ENCODE measurements at places on chromosomes 13 and 19.

- DNase-seq, result peak; percentile 42
Measured at GRCh38 chr19:18789883-18790565, 1.1 kb downstream of the COMP start.

DNA sequence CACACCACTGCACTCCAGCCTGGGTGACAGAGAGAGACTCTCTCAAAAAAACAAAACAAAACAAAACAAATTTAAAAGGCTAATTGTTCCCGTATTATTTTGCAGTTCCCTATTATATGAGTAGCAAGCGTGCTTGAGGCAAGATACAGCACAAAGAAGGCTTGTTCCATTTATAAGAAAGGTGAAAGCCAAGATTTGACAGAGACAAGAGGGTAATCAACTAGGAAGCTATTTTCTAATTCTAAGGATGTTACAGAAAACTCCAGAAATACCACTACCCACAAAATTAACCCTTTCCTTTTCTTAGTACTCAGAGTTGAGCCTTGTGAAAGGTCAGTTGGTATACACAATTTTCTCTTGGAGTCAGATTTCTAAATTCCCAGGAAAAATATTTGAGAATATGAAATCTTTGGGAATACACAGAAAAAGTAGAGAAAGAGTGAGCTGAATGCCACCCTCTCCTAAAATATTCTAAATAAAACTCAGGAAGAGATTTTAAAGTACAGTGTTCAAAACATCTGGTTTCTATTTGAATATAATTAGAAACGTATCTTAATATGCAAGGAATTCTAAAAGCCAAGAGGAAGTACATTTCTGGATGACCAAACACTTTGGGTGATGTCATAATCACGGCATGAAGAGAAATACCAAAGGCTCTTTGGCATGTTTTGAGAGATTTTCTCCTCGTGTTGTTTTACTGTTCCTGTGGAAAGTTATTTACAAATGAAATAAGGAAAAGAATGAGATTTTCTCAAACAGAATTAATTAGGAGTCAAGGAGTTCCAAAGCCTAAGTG lies 63.0 kb upstream of the FLT1 start:
- no peak for DNase-seq

GRCh38 chr13:111661776-111662175 lies 341.3 kb downstream of the TEX29 start:
- no peak for DNase-seq

DNA sequence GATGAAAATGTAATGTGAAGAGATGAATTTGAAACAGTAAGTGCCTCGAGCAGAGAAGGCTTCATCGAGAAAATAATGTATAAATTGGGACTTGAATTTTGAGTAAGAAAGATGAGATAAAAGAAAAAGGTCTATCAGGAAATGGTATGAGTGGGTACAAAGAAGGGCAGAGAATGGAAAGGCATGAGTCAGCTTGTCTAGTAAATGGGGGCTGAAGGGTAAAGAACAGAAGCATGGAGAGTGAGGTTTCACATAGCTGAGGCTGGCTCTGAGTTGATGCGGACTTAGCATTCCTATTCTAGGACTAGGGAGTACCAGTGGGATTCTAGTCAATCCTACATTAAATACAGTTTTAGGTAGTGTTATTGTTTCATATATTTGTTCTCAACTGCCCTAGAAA lies 85.8 kb downstream of the ZC3H13 start:
- DNase-seq, result no peak

DNA sequence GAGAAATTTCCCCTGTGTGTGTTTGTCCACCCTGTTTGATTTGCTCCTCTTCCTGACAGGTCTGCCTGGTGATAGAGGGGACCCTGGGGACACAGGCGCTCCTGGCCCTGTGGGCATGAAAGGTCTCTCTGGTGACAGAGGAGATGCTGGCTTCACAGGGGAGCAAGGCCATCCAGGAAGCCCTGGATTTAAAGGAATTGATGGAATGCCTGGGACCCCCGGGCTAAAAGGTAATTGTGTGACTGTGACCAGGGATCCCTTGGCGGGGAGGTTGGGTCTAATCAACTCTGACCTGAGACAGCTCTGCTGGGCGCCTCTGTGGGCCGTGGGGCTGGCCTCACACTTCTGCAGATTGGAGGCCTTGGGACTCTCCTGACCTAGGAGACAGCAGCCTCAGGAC lies 81.4 kb downstream of the RAB20 start:
- no peak for DNase-seq

GRCh38 chr13:30721936-30722335 lies 13.4 kb upstream of the ALOX5AP start:
- no peak for DNase-seq

DNA sequence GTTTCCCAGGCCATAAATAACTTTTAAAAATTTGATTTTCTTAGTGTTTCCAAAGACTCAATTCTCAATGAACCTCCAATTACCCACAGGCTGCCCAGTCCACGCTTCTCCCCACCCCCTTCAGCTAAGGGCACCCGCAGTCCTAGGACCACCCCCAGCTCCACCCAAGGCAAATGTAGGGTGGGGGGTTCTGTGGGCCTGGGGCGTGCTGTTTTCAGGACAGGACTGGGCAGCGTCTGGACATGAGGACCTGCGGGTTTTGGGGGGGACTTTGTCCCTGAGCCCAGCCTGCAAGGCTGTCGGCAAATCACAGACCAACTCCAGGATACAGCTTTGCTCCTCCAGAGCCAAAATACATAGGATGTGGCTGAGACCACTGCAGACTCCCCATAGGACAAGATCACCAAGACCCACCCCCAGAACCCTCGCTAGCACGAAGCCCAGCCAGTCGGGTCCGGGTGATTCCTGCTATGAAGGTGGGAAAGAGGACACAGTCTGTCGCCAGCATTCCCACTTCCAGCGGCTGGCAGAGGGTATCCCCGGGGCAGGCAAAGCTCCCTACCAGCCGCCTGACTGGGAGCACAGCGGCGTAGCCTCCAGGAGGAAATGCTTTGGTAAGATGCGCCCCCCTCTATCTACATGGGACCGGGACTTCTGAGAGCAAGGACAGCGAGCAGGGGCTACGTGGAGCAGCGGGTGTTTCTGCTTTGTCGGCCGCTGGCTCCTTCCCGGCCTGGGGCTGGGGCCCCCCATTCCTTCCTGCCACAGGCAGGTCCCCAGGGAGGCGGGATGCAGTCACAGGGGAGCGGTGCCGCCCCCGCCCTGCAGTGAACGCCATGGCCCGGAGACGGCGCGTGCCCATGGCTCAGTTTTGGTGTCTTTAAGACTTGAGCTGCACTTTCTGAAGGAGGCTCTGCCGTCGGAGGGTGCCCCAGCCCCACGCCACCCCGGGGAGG lies 1.6 kb upstream of the TIMM13 start:
- no peak for DNase-seq

GRCh38 chr13:35480346-35480745 lies 3.9 kb upstream of the MAB21L1 start:
- no peak for DNase-seq

GRCh38 chr13:50732712-50733111 lies 110.8 kb downstream of the DLEU7 start:
- DNase-seq, result no peak

- DNase-seq, result peak; percentile 64
Measured at GRCh38 chr19:45117167-45117594, 24.2 kb downstream of the PPP1R37 start.

DNA sequence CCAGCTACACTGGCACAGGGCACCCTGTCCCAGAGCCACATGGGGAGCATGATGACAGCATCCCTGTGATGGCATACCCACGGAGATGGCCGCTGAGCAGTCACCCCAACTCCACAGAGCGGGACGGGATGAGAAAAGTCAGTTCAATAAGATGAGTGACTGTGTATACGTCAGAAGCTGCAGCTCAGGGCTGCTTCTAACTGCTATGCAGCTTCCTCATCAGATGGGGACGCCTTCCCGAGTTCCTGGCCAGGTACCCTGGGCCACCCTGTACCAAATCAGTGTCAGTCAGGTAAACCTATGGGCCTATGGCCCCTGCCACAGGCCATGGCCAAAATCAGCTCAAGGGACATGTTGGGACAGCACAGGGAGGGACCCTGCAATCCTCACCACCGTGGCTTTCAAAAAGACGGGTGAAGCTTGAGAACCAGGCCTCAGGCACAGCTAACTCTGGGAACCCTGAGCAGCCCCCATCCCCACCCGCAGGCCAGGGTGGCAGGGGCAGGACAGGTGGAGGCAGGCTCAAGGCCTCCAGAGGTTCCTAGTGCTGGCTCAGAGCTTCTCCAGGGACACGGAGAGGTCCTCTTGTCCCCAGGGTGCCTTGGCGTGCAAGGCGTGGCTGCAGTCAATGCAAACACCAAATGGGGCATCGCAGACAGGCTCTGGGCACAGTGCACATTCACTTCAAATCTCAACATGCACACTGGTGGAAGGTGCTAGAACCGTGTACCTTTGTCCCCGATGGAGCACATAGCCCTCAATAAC lies 122.4 kb downstream of the TUBA3C start:
- DNase-seq, result no peak

DNA sequence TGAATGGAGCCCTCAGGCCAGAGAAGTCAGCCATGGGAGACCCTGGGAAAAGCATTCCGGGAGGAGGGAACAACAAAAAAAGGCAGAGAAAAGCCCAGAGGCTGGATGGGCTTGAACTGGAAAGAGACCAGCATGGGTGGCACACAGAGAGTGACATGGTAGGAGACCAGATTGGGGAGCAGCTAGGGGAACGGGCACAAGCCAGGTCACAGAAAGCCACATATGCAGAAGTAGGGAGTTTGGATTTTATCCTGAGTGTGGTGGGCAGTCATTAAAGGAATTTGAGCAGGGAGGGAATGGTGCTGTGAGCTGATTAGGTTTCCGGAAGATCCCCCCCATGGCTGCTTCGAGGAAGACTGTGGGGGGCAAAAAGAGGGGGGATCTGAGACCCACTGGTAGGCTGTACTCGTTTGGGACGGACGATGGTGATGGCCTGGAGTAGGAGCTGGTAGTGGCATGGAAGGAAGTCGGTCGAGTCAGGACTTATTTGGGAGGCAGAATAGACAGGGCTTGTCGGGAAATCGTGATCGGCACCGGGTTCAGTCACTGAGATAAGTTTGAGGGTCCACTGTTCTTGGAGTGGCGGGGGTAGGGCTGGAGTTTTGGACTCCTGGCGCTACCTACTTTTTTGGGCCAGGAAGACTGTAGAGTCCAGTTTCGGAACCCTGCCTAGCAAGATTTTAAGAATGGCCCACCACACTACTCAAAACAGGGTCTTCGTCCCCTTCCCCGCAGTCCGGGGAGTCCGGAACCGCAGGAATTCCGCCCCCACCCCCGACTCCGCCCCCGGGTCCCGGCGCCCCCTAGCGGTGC lies 949 bp downstream of the SERTAD1 start:
- DNase-seq, result no peak

DNA sequence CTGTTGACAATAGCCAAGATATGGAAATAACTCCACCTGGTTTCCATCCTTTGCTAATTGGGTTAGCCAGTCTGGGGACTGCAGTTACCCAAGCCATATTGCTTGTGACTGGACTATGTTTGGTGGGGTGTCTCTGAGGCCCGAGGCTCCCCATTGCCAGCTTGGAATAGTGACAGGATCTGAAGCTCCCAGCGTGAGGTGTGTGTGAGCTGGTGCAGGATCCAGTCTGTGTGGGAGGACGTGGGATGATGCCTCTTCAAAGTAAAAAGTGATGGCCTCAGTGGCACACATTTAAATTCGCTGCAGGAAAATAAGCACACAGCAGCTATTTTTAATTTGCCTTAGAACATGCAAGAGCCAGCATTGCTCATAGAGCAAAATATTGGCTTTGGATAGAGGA lies 75.0 kb downstream of the TEX26 start:
- DNase-seq, result no peak

- DNase-seq, result no peak
Measured at GRCh38 chr13:40261336-40261735, 405.1 kb downstream of the FOXO1 start.

DNA sequence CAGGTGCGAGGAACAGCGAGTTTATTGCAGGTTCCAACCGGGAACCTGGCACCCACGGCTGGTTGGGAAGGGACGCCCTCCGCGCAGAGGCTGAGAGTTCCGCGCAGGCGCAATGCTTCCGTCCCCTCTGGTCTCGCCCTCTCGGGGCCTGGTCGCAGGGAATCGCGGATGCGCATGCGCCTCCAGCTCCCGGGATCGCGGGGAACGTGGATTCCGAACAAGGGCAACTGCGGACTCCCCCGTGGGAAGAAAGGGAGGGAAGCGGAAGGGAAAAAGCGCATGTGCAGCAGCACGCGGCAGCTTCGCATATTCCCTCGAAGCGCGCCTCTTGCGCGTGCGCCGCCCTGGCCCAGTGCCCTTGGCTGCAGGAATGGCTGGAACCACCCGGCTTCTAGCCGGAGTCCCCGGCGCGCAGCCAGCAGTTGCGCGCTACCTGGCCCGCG lies 1.1 kb downstream of the TSSK6 start:
- no peak for DNase-seq

DNA sequence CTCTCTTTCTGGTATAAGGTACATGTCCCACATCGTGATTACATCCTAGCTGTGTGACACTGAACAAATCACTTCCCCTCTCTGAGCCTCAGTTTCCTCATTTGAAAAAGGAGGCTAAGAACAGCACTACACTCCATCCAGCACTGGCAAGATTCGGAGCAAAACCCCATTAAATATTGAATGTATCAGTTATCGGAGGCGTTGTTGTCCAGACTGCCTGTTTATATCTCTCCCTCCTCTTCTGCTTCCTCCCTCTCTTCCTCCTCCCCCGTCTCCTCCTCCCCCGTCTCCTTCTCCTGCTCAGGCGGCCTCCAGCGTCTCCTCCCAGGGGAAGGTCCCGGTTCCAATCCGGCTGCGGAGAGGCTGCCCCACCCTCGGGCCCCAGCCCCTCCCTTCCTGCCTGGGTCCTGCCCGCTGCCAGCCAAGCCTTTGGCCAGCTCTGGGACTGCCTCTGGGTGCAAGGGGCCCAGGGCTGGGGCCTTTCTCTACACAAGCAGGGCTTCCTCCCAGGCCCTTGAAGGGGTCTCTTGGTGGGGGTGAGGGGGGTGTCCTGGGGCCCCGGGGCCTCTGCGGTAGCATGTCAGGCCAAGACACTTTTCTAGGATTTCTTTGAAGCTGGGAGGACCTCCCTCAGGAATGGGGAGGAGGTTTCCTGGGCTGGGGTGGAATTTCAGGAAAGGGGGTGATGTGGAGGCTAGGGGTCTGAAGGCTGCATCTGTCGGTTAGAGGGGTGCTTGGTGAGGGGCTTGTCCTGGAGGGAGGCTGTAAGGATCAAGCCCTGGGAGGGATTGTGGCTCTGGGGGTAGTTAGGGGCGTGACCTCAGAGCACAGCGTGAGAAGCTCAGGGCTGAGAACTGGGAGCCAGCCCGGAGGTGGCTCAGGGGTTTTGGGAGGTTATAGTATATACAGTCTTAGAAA lies 1.9 kb downstream of the RRAS start:
- DNase-seq, result no peak

DNA sequence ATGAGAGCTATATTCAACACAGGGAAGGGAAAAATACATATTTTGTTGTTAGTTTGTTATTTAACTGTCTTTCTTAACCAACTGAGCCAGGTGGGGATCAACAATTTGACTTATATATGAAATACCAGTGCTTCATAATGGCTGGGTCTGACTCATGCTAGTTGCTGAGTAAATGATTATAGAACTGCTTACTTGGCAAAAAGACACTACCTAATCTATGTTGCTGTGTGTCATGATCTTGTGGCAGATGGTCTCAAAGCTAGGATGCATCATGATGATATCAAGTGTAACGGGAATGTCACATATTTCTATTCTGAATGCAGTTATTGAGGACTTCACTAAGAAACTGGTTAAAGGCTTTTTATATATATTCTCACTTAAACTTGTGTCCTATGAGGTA lies 727.4 kb upstream of the SLITRK1 start:
- DNase-seq, result no peak

GRCh38 chr19:13012690-13013608 lies 17.7 kb downstream of the NFIX start:
- DNase-seq, result peak; percentile 27

- no peak for DNase-seq
Measured at GRCh38 chr13:47665043-47665442, 336.0 kb downstream of the SUCLA2 start.

GRCh38 chr19:18435842-18436670 lies 1.9 kb downstream of the ISYNA1 start:
- DNase-seq, result no peak

Data from activated naive CD4-positive, alpha-beta T cell treated with anti-CD3 and anti-CD28 coated beads, Interleukin-2, amount 50 U/mL, for 16 hours (primary cell).